Activated CD4-positive, alpha-beta memory T cell treated with anti-CD3 and anti-CD28 coated beads for 36 hours (primary cell): ENCODE measurements at places on chromosomes 5 and 9. TPM values are rescaled to one million over a fixed set of nuclear protein-coding genes. Genes with fewer than 3 reads are reported as not detected.

The CHSY3 gene
- not detected for total RNA-seq

The PRELID1 gene
- 247 TPM for total RNA-seq

The OSMR gene
- 0.10 TPM for total RNA-seq

The VPS13A gene
- 27.3 TPM for total RNA-seq

DNA sequence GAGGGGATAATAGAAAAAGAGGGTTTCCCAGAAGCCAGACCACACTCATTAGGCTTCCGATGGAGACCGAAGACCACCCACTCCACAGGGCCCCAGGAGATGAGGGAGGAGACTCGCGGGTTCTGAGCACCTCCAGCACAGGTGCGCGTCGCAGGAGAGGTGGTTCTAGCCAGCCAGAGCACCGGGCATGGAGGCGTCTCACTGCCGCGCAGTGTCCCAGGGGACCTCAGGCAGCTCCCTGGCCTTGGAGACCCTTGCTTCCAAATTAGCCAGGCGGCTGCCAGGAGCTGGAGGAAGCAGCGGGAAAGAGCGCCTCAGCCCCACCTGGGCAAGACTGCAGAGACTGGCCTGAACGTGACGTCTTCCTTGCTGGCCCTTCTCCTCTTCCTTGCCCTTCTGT is 115.4 kb upstream of the FBXL7 start:
- no peak for DNase-seq

GRCh38 chr9:103900466-103900865 is 193.6 kb upstream of the SMC2 start:
- DNase-seq: no peak

DNA sequence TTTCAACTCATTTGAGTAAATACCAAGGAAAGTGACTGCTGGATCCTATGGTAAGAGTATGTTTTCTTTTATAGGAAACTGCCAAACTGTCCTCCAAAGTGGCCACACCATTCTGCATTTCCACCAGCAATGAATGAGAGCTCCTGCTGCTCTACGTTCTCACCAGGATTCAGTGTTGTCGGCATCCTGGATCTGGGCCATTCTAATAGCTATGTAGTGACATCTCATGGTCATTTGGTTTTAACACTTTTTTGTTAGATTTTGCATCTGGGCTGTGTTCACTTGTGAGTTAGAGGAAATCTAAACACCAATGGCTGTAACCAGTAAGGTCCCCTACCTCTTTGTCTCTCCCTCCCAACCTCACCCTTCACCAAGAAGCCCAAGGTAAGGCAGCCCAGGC is 115.9 kb downstream of the ATPSCKMT start:
- no peak for DNase-seq

DNA sequence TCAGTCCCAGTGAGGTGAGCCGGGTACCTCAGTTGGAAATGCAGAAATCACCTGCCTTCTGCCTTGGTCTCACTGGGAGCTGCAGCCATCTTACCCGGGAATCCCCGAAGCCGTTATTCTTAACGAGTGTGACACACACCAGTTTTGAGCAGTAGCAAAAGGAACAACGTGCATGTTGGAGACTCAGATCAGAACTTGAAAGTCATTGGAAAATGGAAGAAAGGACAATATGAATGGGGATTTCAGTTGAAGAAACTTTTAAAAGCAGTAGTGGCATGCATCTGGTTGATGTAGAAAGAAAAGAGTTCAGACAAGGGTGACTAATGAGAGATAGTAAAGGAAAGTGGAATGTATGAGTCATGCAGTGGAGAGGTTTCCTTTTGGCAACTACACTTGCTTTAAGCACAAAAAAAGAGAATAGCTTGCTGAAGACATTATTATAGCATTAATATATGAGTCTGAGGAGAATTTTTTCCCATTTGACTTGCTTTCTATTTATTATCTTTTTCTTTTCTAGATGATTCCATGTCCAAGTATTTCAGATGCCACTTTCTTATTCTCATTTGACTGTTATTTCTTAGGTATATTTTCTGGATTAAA is 44.4 kb upstream of the ANKDD1B start:
- DNase-seq: peak; percentile 78

GRCh38 chr5:58615972-58616371 is 33.1 kb downstream of the RAB3C start:
- DNase-seq: no peak

- no peak for DNase-seq
These were observed 112.6 kb upstream of the ARRDC3 start for GRCh38 chr5:91495699-91496098.

- DNase-seq: no peak
These were observed 49.9 kb downstream of the LRRTM2 start for GRCh38 chr5:138824924-138825863.

GRCh38 chr9:83622939-83623678 is at the start of gene IDNK:
Gene IDNK (plus strand): TSS chr9:83623143. CDS start chr9:83623172, 29 bp downstream.
- peak; percentile 76 for DNase-seq

- no peak for DNase-seq
These were observed 391.6 kb downstream of the TMEM161B start for GRCh38 chr5:87877023-87877422.
